Activated T-helper 1 cell treated with anti-CD3 and anti-CD28 coated beads, Interleukin-12 subunit alpha, Interleukin-12 subunit beta, Interleukin-2, Interleukin-4 antibody, amounts not matched to agents 30 ng/mL and 10 ng/mL and 1 ng/mL, durations not matched to agents 14 hours and 24 hours and 36 hours (primary cell): ENCODE measurements at places on chromosomes 7 and 10. TPM values are rescaled to one million over a fixed set of nuclear protein-coding genes. Genes with fewer than 3 reads are reported as not detected.

GRCh38 chr7:128887169-128888038 is 23.1 kb downstream of the KCP start:
- no peak for DNase-seq

GRCh38 chr7:25727446-25727845 is 424.6 kb upstream of the NFE2L3 start:
- DNase-seq, result no peak

- DNase-seq, result no peak
These were observed 363.2 kb downstream of the REEP3 start for GRCh38 chr10:63884426-63884825.

DNA sequence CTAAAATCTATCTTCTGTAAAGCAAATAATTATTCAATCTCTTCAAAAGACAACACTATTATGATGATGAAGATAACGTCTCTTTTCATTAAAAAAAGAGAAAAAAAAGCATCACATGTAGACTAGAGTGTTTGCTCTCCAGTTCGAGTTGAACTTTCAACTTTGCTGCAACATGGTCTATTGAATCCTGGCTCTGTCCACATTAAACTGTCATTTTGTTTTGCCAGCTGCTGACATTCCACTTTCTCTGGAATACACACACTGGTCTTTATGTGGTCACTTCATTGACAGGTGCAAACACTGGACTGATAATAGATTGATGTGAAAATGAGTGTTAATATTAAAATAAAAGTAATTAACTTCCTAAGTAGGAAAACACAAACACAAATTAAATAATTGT is 61.7 kb downstream of the PTF1A start:
- DNase-seq, result no peak

Gene OR9A2
- total RNA-seq, result not detected in 2 replicates

GRCh38 chr10:34216348-34216945 is 598.6 kb downstream of the PARD3 start:
- no peak for DNase-seq

GRCh38 chr10:86287110-86287793 is 79.3 kb downstream of the GRID1 start:
- no peak for DNase-seq

Gene TSPAN12
- not detected in 2 replicates for total RNA-seq

Gene SFTPA2
- not detected in 2 replicates for total RNA-seq

Gene ATG9B
- total RNA-seq, result 4.7 and 6.3 TPM in 2 replicates
